ENCODE measurements at places on chromosomes 2 and 18. TPM values are rescaled to one million over a fixed set of nuclear protein-coding genes. Genes with fewer than 3 reads are reported as not detected.

Gene ZNF385B
- total RNA-seq, result 4.8 TPM

Gene MAP3K19
- total RNA-seq, result not detected

Gene BCL11A
- total RNA-seq, result 0.09 TPM

Gene UPP2
- not detected for total RNA-seq

Gene ZAP70
- not detected for total RNA-seq

Gene SCN9A
- 14.0 TPM for total RNA-seq
